ENCODE measurements at places on chromosomes 2 and 18. TPM values are rescaled to one million over a fixed set of nuclear protein-coding genes. Genes with fewer than 3 reads are reported as not detected.

Gene TUBB8B
- polyA plus RNA-seq, result 1.2 TPM

Gene RAB31
- 17.8 TPM for polyA plus RNA-seq

Gene SCN9A
- polyA plus RNA-seq, result 1.2 TPM

Gene DOK6
- polyA plus RNA-seq, result 0.75 TPM

Gene LOXHD1
- polyA plus RNA-seq, result 0.09 TPM

Gene KIF3C
- 1.8 TPM for polyA plus RNA-seq

Gene APOB
- 0.07 TPM for polyA plus RNA-seq

Gene TRIM43
- polyA plus RNA-seq, result 1.5 TPM

Gene SPOPL
- polyA plus RNA-seq, result 7.3 TPM

Gene EFR3B
- polyA plus RNA-seq, result 0.18 TPM

Gene CELF4
- 0.39 TPM for polyA plus RNA-seq

Gene TPO
- polyA plus RNA-seq, result 2.0 TPM

Gene SRD5A2
- polyA plus RNA-seq, result 0.07 TPM

Gene MLPH
- 2.4 TPM for polyA plus RNA-seq

Gene PLEKHB2
- 32.7 TPM for polyA plus RNA-seq

Gene STAT4
- polyA plus RNA-seq, result 13.9 TPM

Gene MGAT4A
- 24.4 TPM for polyA plus RNA-seq

Gene GRB14
- 0.41 TPM for polyA plus RNA-seq

All from thymus (tissue), 14 donors.